Heart left ventricle (tissue), 16 donors: ENCODE measurements at places on chromosomes 1 and 21. TPM values are rescaled to one million over a fixed set of nuclear protein-coding genes. Genes with fewer than 3 reads are reported as not detected.

GRCh38 chr21:44873356-44874239, at the start of gene PTTG1IP:
PTTG1IP (minus strand) TSS chr21:44873690; CDS start chr21:44873616, 74 bp downstream.
- peak; percentile 99 for DNase-seq

GRCh38 chr1:63268876-63269275, 53.5 kb upstream of the FOXD3 start:
- no peak for DNase-seq

DNA sequence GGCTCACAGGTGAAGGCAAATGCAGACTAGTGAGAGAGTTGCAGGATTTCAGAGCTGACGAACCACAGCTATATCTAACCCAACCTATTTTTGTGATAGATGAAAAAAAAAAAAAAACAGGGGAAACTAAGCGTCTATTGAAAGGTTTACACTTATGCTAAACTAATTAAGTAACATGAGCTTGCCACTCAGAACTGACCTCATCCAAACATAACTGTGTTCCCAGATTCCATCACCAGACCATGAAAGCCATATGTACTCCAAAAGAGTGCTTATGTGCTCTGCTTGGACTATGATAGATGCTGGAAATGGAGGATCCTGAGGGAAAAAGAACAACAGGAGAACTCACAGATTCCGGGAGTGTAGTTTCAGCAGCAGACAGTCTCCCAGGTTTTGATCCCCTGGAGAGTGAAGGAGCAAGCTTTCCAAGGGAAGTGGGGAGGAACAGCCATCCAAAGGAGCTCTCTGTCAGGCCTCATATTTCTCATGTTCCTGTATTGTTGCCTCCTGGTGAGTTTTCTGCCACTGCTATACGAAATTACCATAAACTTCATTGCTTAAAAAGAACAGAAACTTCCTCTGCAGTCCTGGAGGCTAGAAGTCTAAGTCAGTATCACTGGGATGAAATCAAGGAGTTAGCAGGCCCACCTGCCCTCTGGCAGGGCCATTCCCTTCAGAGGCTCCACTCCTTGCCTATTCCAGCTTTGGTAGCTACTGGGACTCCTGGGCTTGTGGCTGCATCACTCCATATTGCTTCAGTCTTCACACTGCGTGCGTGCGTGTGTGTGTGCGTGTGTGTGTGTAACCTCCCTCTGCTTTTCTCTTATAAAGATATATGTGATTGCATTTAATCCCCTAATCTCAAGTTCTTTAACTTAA, 38.1 kb downstream of the NIBAN1 start:
- no peak for DNase-seq

GRCh38 chr1:16420424-16421118, 16.7 kb downstream of the SPATA21 start:
- DNase-seq = no peak

DNA sequence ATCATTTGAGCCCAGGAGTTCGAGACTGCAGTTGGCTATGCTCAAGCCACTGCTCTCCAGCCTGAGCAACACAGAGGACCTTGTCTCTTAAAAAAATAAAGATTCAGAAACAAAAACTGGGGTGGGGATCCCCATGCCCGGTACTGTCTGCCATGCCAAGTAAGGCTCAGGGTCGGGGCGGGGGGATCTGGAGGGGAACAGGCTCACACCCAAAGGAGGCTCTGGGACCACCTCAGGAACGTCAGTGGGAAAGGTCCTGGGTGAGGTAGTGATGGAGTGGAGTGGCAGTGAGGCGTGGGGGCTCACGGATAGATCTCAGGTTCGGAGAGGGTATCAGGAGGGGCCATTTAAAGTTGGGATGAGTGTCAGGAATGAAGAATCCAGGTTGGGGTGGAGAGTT, 765 bp upstream of the S100A4 start:
- no peak for DNase-seq

DNA sequence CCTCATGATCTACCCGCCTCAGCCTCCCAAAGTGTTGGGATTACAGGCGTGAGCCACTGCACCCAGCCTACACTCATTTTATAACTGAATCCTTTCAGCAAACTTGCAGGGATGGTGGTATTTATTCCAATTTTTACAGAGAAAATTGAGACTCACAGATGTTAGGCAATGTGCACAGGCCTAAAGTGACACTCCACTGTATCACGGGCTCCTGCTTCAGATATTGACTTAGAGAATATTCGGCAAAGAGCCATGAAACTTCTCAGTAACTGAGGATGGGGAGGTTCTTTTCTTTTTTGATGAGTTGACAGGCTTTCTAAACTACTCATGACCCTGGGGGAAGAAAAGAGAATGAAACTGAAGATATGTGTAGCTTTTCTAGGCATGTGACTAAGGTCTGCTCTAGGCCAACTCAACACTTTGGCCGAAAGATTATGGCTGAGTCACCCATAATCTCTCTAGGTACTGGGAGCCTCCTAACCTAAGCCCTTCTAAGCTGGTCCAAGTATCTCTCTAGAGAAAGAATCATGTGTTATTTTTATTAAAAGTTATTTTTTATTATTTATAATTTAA, 19.9 kb upstream of the PTCH2 start:
- DNase-seq = no peak

DNA sequence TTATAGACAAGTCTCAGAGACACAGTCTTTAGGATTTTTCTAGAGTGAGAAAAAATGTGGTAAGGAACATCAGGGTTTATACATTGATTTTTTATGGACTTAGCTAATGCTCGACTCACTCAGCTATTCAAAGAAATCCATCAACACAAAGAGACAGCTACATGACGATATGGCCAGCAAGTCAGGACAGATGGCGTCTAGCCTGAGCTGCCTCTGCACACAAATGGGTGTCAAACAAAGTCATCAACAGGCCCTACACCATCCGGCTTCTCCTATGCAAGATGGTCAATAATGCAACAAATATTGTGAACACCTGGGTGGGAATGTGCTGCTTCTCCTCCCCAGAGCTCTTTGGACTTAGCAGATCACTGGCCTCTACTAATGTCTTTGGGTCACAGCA, 13.3 kb upstream of the ERICH3 start:
- no peak for DNase-seq

DNA sequence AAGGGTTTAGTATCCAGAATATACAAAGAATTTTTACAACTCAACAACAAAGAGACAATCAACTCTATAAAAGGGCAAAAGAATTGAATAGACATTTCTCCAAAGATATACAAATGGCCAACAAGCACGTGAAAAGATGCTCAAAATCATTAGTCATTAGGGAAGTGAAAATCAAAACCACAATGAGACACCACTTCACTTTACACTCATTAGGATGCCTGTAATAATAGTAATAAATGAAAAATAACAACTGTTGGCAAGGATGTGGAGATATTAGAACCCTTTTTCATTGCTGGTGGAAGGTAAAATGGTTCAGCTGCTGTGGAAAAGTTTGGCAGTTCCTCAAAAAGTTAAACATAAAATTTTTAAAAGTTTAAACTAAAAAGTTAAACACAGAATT, 7.0 kb upstream of the ABCD3 start:
- no peak for DNase-seq

The DCST2 gene
- 0.14 TPM for total RNA-seq

The SLAMF8 gene
- 0.79 TPM for total RNA-seq

The HIVEP3 gene
- total RNA-seq = 5.7 TPM
